NCI-H1417 (cell line): ENCODE measurements at places on chromosomes 1 and 21.

GRCh38 chr1:153422450-153423068 lies 6.2 kb downstream of the S100A7A start:
- no peak for DNase-seq

GRCh38 chr1:29824511-29825273 lies 588.4 kb downstream of the PTPRU start:
- DNase-seq = peak; percentile 25

DNA sequence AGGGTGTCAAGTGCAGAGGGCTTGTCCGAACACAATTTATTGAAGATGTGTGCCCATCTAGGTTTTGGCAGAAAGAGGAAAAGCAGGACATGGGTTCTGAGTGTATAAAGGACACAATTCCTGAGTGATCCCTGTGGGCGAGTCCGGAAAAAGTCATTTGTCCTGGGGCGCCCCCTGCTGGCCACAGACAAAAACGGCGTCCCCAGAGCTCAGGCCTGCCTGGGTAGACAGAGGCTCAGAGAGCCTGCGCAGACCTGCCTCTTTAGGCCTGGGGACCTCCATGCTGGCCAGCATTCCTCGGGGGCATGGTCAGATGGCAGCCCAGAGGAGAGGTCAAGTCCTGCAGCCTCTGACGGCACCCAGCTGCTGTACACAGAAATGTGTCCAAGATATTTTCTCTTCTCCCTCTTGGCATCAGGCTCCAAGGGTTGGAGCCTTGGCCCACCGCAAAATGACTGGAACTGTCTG lies 65.5 kb upstream of the LRP8 start:
- peak; percentile 59 for DNase-seq

- DNase-seq = no peak
These were observed 82.8 kb downstream of the MIS18A start for GRCh38 chr21:32196001-32196400.

DNA sequence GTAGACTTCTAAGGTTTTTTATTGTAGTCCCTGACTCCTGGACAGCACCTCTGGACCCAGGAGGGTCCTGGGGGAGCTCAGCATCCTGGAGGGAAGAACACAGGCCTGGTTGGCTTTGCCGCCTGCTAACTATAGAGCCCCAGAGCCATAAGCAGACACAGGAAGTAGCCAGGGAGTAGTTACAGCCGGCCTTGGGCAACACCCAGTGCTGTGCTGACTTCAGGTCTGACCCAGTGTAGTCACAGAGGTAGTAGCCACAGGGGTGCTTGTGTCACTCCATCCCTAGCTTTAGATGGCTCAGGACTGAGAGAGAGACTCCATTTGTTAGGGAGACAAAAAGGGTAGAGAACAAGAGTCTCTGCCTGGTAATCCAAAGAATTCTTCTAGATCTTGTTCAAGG lies 21.9 kb downstream of the MCOLN2 start:
- DNase-seq = no peak

DNA sequence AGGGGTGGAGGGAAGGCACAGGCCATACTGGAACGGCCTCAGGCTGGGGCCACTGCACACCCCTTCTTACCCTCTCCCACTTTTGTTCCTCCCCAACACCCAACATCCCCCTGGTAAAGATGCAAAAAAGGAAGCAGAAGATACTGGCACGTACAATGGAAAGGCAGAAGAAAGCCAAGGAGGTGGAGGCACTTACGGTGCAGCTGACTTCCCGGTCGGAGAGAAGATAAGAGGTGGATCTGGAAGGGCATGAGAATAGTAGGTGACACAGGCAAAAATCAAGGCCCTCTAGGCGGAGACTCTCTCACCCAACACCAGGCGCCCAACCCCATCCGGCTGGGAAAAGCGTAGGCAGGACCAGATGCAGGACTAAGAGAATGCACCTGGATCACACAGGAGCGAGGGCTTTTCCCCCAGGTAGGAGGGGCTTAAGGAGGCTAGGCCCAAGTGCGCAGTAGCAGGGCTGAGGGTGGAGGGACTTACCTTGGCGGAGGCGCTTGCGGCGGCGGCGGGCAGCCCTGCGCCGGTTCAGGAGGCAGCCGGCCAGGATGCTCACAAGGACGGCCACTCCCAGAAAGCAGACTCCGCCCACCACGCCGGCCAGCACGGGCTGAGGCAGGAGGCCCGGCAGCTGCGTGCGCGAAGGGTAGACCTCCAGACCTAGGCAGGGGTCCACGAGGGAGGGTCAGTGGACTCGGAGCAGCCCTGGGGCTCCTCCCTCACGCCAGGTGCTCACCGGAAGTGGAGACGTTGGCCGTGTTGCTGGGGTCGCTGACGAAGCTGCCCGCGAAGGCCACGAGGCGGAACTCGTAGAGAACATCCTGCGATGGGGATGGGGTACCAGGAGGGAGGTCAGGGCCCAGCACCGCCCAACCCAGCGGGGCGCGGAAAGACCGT lies 4.1 kb upstream of the TAGLN2 start:
- DNase-seq = no peak

DNA sequence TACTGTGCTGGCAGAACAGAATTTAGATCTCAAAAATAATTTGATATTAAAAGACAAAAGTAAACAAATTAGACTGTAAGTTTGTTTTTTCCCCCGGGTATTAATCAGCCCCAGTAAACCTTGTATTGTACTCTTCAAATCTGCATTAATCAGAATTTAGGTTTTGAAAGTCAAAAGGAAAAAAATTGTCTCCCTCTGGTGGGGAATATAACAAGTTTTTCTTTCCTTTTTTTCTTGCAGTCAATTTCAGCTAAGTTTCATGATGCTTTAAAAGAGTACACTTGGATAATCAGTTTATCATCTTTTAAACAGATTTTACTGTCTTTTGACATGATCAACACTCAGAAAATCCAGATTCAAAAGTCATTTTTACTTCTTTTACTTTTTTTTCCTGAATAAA lies 134.5 kb upstream of the PKN2 start:
- peak; percentile 45 for DNase-seq

DNA sequence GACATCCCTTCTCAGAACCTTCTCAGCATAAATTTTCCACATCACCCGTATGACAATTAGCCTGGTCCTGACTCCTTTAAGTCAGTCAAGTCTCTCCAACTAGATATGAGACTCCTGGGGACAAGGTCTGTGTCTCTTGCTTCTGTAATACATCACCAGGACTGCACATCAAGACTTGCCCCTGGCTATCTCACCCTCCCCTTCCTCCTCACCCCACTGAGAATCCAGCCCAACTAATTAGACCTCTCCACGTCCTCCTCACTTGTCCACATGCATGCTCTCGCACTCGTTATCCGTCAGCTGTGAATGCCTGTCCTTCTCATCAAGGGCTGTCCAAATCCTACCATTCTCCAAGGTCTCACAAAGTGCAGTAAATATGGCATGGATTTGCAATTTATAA lies 542.8 kb downstream of the PTPRU start:
- DNase-seq = no peak

DNA sequence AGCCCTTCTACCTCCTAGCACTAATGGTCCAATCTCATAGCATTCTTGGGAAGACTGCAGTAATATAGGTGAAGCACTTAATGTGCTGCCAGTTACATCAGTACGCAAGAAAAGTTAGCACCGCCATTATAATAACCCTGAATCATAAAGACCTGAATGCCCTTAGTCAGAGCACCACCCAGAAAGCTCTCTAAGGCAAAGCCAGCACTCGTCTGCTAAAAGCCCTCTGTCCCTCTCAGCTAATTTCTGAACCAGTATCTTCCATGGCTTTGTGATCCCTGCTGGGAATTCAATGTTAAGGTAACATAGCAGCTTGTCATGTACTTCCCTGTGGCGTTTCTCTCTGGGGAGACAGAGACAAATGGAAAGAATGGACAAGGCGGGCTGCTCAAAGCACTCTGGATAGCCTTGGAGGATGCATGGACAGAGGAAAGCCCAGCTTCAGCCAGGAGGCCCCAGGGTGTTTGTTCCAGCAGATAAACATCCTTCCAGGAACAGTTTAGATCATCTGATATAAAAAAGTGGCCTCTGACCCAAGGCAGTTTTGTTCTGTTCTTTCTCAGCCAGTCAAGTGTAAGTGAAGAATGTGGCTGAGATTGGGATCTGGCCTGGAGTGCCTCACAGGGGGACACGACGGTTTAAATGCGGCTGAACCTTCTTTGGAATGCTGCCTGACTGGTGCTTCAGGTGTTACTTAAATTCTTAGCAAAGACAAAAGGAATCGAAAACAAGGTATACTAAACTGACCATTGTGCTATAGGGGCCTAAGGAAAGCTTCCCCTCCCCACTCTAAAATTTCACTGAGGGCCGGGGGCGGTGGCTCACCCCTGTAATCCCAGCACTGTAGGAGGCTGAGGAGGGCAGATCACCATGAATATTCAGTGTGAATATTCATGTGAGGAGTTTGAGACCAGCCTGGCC lies 58.1 kb upstream of the VTCN1 start:
- DNase-seq = no peak

GRCh38 chr1:7857985-7858384 lies 5.1 kb upstream of the UTS2 start:
- no peak for DNase-seq

DNA sequence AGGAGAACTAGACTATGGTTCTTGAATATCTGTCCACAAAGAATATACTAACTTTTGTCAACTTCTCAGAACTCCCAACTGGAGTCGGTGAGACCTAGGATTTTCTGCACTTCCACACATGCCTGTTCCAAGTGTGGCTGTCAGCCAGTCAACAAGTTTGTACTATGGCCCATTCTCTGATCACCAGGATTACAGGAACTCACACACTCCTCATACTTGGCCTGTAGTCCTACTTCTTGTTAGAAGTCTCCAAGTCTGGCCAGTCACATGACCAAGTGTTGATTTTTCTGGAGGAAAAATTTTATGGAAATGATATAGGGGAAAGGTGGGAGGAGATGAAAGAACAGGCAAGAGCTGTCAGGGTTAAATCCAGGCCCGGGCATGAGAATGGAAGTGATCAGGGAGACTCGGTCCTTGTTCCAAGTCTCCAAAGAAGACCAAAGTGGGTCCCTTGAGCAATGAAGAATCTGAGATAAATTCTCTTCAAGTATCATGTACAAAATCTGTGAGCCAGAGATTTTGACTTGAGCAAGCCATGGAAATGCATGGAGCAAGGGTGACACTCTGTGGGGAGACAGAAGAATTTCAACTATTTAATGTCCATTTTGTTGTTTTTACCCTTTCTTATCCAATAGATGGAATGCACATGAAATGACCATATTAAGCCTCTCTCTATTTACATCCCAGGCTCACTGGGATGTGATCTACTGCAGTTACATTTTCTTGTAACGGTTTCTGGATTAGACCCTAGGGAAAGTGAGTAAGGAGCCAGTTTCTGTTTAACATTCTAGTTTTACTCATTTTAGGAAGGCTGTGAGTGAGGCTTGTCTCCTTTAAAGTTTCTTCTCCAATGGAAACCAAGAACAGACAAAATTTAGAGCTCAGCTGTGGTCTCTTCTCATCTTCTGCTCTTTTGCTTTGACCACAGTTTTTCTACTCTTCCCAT lies 320.9 kb downstream of the ASTN1 start:
- DNase-seq = peak; percentile 65

DNA sequence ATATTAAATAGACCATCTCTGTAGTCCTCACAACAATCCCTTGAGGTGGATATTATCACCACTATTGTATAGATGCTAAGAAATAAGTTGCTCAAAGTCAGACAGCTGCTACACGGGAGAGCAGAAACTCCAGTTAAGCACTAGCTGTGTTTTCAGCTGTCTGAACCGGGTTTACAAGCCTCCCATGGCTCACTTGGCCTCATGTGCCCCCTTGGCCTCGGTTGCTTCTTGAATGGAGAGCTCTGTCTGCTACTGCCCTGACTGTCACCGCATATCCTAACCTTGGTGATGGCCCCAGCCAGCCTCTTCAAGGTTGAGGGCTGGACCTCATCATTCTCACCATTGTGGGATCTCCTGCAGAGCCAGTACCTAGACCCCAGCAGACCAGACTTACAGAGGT lies 123.4 kb downstream of the AK5 start:
- no peak for DNase-seq

GRCh38 chr1:94974241-94974640 lies 47.3 kb upstream of the CNN3 start:
- no peak for DNase-seq

- DNase-seq = no peak
These were observed 1.1 kb downstream of the C1orf56 start for GRCh38 chr1:151048645-151049032.

GRCh38 chr1:208151728-208152598 lies 92.2 kb downstream of the PLXNA2 start:
- peak; percentile 4 for DNase-seq

DNA sequence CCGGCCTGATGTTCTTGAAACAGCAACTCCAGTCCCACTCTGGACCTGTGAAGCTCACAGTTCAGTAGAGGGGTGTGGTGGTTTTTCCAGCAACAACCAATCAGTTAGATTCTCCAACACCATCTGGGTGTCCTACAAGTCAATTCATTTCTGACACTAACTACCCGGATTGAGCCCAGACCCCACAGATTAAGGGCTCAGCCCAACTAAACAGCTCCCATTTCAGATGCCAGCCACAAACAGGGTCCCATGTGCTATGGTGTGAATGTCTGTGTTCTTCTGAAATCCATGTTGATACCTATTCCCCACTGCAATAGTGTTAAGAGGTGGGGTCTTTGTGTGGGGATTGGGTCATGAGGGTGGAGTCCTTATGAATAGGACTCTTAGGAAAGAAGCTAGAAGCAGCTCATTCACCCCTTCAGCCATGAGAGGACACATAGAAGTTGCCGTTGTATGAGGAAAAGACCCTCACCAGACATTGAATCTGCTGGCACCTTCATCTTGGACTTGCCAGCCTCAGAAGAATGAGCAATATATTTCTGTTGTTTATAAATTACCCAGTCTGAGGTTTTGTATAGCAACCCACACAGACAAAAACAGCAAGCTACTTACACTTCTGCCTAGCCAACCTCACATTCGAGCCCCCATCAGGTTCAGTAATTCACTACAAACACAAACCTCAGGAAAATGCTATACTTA lies 53.6 kb downstream of the IRF2BP2 start:
- no peak for DNase-seq

DNA sequence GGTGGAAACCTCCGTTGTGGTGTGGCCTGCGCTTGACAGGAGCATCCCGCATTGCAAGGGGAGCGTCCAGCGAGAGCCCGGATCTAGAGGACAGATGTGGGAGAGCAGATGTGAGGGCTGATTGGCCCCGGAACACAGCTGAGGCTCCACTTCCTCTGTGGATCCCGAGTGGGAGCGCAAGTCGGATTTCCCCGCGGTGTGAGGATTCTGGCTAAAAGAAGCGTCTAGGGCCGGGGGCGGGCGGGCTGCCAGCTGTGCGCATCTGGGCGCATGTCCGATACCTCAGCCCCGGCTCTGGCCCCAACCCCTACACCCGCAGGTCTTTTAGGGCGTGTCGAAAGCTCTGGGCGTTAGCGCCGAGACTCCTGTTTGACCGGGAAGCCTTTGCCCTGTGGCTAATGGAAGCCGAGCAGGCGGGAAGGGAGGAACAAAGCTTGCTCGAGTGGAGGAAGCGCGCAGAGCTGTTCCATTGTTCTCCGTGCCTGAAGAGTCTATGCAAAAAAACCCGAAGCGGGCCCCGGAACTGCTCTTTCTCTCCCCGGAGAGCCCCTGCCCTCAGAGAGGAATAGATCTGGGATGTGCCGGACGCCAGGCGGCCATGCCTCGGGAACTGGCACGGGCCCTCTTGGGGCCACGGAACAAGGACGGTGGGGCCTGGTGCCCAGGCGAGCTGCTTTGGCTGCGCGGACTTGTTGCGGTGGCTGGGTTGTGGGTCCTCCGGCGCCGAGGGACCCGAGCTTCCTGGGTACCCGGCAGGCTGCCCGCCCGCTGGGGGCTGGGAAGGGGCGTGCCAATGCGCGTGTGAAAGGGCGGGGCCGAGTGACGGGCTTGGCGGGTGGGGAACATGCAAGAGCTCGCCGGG lies 111.1 kb downstream of the NAV1 start:
- DNase-seq = peak; percentile 91
